KG1 (cell line): ENCODE measurements at places on chromosomes 4 and X.

- no peak for DNase-seq
These were observed 91.2 kb downstream of the RTL5 start for GRCh38 chrX:72040506-72040905.

DNA sequence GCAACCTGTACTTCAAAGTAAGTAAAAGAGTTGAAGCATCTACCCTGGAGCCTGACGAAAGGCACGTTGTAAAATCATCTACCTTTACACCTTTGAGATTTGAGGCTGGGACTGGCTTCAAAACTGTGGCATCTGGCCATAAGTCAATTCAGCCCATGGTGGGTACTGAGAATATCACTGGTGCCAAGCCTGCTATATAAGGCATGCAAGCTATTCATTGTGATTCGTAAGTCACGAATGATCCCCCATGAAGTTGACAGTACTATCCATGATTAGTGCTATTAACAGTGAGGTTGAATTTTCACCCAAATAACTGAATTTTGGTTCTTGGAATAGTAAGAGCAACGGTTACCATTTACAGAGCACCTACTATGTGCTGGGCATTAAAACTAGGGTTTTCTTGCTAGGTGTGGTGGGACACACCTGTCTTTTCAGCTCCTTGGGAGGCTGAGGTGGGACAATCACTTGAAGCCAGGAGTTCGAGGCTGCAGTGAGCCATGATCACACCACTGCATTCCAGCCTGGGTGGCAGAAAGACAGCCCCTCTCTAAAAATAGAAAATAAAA is 39.8 kb downstream of the IRF2 start:
- no peak for DNase-seq

- DNase-seq: no peak
These were observed 97.0 kb downstream of the AGTR2 start for GRCh38 chrX:116267511-116268040.

- no peak for DNase-seq
These were observed 150.6 kb downstream of the ADAMTS3 start for GRCh38 chr4:72418458-72418857.

GRCh38 chr4:111210595-111210994 is 587.7 kb upstream of the PITX2 start:
- no peak for DNase-seq

GRCh38 chr4:145799223-145799622 is 119.3 kb downstream of the C4orf51 start:
- DNase-seq: no peak

DNA sequence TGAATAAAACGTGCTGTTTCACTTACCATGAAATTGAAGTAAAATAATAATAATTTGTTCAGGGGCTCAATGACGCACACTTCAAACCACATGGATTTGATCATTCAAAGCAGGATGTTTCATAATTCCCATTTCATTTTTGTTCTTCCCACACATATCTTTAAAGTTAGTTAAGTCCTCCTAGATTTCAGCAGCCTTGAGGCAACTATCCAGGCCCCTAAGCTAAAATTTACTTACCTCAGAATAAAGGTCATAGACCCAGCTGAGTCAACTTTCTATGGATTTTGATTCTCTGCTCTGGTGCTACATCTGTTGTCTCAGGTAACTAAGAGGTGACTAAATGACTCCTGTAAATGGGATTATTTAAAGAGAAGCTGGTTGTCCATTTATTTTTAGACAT is 25.0 kb downstream of the GPR174 start:
- no peak for DNase-seq

GRCh38 chrX:123713434-123713833 is 19.4 kb downstream of the THOC2 start:
- no peak for DNase-seq

DNA sequence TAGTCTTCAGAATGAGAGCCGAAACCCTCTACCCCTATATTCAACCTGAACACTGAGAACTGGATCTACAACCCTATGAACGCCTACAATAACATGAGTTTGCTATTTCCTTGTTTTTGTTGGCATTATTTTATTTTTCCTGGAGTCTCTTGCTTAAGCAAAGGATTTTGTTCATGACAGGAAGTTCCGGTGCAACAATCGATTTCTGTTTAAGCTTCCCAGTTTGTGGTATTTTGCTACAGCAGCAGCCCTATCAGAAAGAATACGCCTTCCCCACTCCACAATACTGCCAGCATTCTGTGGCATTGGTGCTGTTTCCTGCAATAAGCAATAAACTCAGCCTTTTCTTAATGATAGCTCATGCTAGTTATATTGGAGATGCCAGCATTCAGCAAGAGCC is 60.9 kb downstream of the NPY5R start:
- no peak for DNase-seq

- DNase-seq: no peak
These were observed 8.1 kb downstream of the RIPPLY1 start for GRCh38 chrX:106894978-106895452.

- DNase-seq: no peak
These were observed 143.5 kb upstream of the PBDC1 start for GRCh38 chrX:76029385-76029784.

- DNase-seq: no peak
These were observed 21.2 kb upstream of the DHRSX start for GRCh38 chrX:2521927-2522386.

DNA sequence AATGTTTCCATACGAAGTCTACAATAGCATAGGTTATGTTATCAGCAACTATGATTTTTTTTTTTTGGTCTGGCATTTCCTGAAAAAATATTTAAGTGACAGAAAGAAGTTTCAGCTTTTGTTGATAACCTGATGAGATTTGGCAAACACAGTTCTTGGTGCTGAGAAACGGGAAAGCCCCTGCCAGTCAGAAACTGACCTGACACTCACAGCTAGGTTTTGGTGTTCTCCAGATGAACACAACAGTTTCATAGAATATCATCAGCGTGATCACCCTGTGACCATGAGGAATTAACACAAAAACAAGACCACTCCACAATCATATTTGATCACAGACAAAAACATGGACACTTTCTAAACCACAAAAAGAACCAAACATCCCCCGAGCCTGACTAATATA is 152.5 kb upstream of the DCAF8L1 start:
- DNase-seq: no peak

GRCh38 chr4:8703857-8704495 is 111.4 kb downstream of the CPZ start:
- no peak for DNase-seq

DNA sequence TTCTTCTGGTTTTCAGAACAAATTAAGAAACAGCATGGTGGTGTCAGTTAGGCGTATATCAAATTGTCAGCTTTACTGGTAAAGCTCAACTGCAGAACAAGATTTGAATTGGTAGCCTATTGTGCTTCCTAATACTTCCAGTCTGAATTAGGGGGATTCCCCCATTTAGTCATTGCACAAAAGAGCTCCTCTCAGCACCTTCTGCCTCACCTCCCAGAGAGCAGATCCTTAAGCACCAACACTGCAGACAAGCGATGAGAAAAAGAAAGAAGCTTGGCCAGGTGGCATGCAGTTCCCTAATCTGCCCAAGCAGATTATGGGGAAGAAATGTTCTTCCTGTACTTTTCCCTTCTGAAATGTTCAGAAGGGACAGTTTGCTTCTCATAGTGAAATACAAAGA is 9.2 kb downstream of the MAP9 start:
- no peak for DNase-seq

GRCh38 chr4:25865586-25865985 is 2.8 kb upstream of the SEL1L3 start:
- DNase-seq: no peak

DNA sequence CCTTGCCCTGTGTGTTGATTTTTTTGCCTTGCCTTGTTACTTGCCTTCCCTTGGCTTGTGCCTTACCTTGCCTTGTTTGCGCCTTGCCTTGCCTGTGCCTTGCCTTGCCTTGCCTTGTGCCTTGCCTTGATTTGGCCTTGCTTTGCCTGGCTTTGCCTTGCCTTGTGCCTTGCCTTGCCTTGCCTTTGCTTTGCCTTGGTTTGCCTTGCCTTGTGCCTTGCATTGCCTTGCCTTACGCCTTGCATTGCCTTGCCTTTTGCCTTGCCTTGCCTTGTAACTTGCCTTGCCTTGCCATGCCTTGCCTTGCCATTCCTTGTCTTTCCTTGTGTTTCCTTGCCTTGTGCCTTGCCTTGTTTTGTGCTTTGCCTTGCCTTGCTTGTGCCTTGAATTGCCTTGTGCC is 94.6 kb downstream of the TAB3 start:
- no peak for DNase-seq
